ENCODE measurements at places on chromosomes 7 and 10.
A peak's percentile ranks its signal among the peaks of the same experiment; 100 is the strongest.

DNA sequence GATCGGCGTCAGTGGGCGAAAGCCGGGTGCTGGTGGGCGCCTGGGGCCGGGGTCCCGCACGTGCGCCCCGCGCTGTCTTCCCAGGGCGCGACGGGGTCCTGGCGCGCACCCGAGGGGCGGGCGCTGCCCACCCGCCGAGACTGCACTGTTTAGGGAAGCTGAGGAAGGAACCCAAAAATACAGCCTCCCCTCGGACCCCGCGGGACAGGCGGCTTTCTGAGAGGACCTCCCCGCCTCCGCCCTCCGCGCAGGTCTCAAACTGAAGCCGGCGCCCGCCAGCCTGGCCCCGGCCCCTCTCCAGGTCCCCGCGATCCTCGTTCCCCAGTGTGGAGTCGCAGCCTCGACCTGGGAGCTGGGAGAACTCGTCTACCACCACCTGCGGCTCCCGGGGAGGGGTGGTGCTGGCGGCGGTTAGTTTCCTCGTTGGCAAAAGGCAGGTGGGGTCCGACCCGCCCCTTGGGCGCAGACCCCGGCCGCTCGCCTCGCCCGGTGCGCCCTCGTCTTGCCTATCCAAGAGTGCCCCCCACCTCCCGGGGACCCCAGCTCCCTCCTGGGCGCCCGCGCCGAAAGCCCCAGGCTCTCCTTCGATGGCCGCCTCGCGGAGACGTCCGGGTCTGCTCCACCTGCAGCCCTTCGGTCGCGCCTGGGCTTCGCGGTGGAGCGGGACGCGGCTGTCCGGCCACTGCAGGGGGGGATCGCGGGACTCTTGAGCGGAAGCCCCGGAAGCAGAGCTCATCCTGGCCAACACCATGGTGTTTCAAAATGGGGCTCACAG is 1.1 kb downstream of the EGFR start:
- DNase-seq, result peak; percentile 68

DNA sequence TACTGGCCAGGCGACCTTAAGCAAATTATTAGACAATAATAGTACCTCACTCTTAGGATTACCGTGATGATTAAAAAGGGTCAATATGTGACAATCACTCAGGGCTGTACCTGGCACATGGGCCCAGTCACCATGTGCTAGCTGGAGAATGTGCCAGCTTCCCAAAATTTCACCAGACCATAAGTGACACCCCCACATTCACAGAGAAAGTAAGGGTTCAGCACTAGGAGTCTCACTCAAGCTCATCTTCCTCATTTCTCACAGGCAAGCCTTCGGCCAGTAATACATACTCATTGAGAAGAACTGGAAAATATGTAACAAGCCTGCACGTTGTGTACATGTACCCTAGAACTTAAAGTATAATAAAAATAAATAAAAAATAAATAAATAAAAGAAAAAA is 22.4 kb upstream of the C10orf71 start:
- DNase-seq, result no peak

DNA sequence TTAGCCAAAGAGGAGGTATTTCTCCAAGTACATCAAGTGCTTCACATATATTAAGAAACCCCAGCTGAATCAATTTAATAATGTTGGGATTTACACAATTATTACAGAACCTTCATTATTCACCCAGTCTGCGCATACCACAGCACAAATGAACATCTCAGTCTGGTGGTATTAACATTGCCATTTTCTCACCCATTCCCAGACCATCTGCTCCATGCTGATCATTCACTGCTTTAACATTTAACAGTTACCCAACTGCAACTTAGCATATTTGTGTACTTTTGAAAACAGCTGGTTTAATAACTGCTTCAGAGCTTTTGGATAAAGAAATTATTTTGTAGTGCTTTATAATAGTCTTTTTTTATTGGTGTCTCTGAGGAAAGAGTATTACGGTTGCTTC is 1072.1 kb downstream of the NXPH1 start:
- DNase-seq, result no peak

DNA sequence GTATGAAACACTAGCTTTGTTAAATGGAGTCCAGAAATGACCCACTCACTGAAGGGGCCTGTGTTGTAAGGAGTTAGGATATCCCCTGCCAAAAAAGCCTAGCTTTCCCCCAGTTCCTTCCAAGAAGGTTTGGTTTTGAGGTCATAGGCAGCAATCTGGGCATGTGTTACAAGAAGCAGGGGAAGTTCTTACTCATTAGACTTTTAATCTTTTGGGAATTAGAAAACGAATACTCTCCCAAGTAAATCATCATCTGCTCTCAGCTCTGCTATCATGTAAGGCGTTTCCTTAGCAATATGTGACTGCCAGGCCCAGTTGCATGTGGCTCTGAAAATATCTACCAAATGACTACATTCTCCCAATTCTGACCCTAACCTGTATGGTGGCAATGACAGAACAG is 3.7 kb downstream of the NOD1 start:
- DNase-seq, result no peak

- no peak for DNase-seq
These were observed 37.5 kb downstream of the PLEKHA8 start for GRCh38 chr7:30065746-30066145.

- DNase-seq, result no peak
These were observed 76.9 kb upstream of the LANCL2 start for GRCh38 chr7:55288070-55288824.

DNA sequence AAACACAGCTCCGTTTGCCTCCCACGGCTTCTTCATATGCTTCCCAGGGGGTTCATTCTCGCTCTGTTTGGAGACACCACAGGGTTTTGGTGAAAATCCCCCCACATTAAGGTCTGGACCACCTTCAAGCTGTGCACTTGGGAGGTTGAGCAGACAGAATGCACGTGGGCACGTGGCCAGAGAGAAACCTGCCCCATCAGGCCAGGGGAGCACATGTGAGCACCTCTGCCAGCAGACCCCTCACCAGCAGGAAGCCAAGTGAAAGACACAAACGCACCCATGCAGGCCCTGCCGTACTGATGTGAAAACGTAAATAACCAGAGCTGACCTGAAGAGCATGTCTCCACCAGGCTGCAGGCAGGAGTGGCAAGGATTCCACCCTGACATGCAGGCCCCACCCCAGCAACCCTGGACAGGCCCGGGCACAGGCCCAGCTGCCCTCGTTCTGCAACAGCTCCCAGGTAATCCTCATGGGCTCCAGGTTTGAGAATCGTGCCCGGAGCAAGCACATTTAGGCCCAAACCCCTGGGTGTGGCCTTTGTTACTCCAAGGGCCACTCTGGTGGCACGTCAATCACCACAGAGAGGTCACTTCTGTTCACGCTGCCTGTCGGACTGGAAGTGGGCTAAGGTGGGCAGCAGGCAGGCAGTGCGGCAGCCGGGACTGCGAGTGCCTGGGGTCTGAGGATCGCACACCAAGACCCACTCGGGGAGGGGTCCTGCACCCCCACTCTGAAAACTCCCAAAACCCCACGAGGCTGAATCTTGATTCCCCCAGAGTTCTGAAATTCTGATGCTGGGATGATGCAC is 184.4 kb downstream of the PTPRN2 start:
- DNase-seq, result no peak

GRCh38 chr7:157446322-157446721 is 109.5 kb downstream of the DNAJB6 start:
- DNase-seq, result no peak

GRCh38 chr10:117399341-117400196 is 24.3 kb upstream of the PDZD8 start:
- no peak for DNase-seq

All from right cardiac atrium (tissue), 5 donors.